ENCODE measurements at places on chromosomes 5 and 9.

DNA sequence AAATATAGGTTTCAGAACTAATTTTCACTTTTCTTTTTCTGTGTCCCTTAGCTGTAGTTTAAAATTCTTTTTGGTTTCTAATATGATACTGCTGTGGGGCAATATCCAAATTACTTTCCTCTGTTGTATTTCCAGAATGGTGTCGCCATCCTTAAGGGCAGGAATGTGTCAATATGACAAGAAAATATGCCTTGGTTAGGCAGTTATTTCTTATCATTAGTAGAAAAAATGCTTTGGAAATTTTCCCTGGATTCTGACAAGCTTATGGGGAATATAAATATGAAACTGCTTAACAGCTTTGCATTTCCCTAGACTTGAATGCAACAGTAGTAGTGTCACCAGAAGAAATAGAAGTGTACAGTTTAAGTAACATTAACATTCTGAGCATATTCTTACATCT is 29.4 kb downstream of the ANKRD34B start:
- DNase-seq: no peak

DNA sequence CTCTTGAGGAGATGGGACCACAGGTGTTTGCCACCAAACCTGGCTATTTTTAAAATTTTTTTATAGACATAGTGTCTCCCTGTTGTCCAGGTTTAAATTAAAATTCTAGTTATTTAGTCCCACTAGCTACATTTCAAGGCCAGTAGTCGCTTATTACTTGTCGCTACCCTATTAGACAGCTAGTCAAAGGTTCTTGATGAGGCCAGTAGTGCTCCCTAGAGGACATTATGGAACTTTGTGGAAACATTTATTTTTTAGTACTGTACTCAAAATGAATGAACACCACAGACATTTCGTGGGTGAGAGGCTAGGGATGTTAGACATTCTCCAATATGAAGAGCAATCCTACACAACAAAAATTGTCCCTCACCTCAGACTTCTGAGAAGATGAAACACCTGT is 14.4 kb upstream of the GRXCR2 start:
- DNase-seq: no peak

GRCh38 chr5:16229357-16229940 is 49.9 kb upstream of the MARCHF11 start:
- DNase-seq: no peak

GRCh38 chr9:125690679-125691078 is 16.3 kb downstream of the MAPKAP1 start:
- no peak for DNase-seq

DNA sequence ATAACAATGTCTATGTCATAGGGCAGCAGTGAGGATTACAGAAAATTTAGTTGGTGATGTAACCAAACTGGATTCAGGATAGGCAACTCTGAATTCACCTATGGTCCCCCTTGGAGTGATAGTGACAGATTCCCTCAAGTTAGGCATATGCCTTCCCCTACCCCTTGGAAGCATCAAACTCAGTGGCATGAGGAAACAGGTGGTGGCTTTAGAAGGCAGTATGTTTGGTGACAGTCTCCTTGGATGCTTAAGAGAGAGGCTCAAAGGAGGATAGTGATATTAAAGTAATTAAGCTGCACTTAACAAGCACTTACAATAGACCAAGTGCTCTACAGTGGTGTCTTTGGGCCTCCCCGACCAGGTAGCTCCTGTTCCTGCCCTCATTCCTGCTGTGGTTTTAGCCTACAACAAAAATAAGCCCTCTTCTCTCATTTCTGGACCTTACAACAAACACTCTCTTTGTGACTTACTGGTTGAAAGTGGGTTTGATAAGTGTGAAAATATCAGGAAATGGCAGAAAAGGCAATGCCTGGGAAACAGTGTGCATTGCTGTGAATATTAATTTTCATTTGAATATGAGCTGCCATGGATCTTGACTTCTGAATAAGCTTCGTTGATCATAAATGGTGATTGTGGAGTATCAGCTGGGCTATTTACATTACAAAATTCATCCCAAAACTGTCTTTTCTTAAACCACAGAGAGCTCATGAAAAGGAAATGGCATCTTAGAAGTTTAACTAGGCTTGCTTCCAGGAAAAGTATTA is 29.2 kb downstream of the NR4A3 start:
- no peak for DNase-seq

GRCh38 chr9:129749575-129749974 is 3.3 kb downstream of the PTGES start:
- DNase-seq: no peak

GRCh38 chr5:163504079-163504931 is 1.1 kb upstream of the MAT2B start:
- no peak for DNase-seq

GRCh38 chr9:96605328-96605727 is 14.3 kb downstream of the CDC14B start:
- no peak for DNase-seq

DNA sequence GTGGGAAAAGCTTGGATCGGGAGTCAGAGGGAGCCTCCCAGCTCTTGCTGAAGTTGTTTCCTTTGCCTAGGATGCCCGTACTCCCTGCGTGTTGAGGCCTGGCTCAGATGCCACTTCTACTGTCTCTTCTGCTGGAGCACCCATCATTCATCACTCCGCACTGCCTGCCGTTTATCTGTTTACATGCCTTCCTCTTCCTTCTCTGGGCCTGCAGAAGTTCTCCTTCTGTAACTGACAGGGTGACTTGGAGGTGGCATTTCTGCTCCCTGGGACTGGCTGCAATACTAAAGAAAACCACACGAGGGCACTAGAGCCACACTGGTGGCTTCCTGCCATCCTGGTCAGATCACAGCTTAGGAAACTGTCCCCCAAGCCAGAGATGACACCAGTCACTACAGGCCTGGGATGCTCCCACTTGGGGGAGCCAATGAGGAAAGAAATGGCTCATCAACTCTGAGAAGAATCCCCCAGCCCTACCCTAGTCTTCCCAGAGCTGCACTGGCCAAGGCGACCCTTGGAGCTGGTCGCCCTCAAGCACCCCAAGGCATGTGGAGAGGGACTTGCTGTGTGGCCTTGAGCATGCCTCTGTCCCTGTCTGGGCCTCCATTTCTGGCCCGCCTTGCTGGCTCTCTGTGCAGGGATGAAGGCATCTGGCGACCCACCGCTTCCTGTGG is 9.7 kb upstream of the SLC25A51 start:
- DNase-seq: peak; percentile 80

DNA sequence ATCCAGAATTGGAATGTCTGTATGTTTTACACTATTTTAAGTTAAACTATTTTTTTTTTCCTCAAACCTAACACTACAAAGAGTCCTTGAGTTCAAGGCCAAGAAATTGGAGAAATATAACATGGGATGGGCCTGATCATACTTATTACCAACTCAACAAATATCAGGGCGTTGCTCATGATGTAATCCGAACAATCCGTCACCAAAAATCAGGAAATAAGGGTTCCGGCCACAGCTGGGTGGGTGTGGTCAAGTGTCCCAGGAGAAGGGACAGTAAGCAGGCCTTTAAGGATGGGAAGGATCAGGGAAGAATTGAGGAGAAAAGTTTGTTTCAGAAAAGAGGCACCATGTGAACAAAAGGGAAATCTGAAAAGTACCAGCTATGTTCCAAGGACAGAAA is 29.8 kb downstream of the MED27 start:
- no peak for DNase-seq

DNA sequence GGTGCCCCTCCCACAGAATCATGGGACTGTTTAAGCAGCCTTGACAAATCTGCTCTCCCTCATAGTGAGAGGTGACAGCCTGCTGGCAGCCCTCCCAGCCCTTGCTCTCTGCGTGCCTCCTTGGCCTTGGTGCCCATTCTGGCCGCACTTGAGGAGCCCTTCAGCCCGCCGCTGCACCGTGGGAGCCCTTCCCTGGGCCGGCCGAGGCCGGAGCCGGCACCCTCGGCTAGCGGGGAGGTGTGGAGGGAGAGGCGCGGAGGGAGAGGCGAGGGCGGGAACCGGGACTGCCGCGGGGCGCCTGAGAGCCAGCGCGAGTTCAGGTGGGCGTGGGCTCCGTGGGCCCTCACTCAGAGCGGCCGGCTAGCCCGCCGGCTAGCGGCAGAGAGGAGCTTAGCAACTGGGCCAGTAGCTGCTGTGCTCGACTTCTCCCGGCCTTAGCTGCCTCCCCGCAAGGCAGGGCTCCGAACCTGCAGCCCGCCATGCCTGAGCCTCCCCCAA is 125.9 kb upstream of the MYO10 start:
- DNase-seq: no peak

- DNase-seq: peak; percentile 43
Measured at GRCh38 chr5:58462623-58463230, 2.8 kb upstream of the PLK2 start.

- no peak for DNase-seq
Measured at GRCh38 chr5:181053488-181054121, 13.5 kb downstream of the BTNL9 start.

DNA sequence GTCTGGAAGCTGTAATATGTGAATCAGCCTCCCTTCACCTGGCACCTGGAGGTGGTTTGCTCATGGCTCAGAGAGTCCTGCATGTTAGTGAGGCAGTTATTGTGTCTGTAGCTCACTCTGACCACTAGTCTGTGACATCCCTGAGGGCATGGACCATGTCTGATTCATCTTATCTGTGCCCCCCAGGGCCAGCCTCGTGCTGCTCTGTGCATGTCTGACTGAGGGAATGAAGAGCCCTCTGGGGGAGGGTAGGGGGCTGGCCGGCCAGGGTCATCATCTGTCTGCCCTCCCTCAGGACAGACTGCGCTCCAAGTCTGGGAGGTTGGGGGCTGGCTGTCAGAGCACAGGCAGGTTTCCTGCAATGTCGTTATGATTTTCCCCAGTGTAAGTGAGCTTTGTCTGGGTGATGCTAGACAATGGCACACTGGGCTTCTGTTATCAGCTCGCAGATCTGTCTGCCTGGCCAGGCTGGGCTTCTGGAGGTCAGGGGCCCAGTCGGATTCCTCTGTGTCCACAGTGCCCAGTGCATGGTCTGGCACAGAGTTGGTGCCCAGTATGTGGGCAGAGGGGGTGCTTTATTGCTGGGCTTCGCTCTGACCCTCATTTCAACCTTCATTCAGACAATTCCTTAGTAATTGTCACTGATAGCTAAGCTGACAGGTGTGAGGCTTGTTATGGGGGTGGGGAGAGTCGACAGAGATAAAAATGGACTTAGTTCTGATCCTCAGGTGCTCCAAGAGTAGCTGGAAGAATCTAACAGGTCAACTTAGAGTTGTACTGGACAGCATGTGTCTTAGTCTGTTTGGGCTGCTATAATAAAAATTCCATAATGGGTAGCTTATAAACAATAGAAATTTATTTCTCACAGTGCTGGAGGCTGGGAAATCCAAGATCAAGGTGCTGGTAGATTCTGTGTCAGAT is 85.7 kb upstream of the SHB start:
- no peak for DNase-seq

DNA sequence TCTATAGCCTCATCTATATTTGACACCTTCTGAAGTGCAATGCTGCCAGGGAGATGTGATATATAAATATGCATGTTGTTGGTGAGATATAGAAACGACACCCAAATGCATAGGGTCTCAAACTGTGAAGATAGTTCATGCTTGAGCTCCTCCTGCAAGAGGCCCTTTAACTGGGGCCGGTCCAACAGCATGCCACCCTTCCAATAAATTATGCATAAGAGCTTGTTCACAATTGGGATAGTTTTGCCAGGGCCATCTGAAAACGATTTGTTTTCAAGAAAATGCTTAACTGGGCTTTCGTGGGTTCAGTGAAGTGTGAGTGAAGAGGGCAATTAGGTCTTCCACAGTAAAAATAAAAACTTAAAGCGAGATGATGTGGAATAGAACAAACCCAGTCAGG is 424.2 kb upstream of the WWC1 start:
- DNase-seq: no peak

- no peak for DNase-seq
Measured at GRCh38 chr5:72036951-72037350, 70.3 kb upstream of the MAP1B start.

- DNase-seq: no peak
Measured at GRCh38 chr9:133996531-133997520, 4.7 kb upstream of the VAV2 start.

GRCh38 chr5:17890501-17890900 is 256.2 kb downstream of the TAF11L14 start:
- DNase-seq: peak; percentile 42

DNA sequence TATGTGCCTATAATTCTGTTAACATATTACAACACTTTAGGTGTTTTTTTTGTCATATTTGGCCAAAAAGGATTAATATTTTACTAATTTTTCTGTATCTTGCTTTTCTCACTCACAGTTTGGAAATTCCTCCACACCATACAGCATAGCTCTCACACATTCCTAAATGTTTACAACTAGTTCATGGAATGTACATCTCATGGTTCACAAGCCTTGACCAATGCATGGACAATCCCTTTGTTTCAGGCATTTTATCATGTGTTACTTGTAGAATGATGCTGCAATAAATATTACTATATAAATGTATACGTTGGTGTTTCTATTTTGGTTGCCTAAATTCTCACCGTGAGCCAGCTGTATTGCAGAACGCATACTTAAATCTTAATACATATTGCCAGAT is 80.5 kb upstream of the SPATA31C2 start:
- no peak for DNase-seq

DNA sequence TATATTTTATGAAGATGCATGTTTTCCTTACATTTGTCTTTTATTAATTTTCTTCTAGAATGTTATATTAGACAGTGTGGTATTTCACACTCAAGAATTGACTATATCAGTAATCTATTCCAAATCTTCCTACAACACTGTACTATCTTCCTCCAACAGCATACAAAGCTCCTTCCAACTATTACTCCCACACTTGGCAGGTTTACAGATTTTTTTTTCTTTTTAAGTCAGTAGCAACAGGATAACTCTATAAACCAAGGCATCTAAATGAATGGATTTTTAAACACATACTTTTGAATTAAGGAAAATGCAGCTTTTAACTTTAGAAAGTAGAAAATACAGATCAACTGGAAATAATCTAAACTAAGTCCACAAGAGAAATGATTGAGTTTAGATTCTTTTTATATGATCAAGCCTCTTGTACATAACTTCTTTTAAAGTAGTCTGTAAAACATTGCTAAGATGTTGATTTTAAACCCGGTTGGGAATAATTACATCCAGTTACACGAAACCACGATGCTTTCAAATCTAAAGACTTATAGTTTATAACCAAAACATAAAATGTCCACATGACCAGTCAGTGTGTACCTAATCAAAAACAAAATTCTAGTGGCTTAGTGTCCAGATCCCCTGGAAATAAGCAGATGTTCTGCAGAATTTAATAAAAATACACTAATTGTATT is 281.6 kb downstream of the ADAMTS6 start:
- DNase-seq: no peak

DNA sequence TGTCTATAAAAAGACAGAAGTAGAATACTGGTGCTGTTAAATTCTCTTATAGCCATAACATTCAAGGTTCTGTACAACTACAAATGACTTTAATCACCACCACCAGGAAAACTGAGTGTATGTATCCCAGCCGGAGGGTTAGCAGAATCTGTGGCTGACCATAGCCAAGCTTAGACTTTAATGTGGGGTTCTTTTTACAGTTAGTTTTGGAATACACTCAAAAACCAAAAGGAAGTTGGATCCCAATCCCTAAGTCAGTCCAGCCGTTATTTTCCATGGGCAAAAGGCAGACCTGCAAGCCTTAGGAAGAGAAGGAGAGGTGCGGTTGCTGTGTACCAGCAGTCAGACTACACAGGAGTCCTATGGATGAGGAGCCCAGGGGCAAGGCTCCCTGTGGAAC is 179.8 kb downstream of the ENC1 start:
- DNase-seq: no peak
